LNCaP clone FGC (cell line): ENCODE measurements at places on chromosomes 1 and 21.

DNA sequence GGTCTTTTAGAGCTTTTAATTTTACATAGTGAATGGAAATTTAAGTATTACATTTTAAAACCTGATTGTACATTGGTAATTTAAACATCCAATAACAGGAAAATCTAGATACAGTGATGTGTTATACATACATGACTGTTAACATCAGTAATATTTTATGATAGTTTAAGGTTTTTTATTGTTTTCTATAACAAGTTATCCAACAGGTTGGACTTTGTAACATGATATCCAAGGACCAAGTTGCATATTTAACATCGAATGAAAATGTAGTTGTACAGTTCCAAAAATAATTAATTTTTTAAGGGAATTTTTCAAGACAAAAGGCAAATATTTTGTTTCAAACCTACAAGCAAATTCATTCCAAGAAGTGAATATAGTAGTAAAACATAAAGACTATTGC is 14.3 kb downstream of the GLRX2 start:
- DNase-seq: no peak

DNA sequence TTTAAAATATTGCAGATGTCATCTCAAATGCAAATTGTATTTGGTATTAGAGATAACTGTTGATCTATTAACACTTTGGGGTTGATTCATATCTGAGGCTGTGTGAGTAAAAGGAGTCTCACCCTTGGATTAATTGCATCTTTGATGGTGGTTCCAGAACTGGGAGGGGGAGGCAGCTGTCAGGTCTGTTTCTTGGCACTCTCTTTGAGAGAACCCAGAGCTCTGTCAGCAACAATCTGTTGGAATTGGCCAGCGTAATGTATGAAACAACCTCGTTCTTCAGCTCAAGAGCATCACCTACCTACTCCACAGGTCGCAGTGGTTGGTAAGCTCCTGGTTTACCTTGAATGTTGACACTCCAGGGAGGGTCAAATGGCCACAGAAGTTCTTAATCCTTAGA is 424.1 kb downstream of the CAMTA1 start:
- DNase-seq: no peak

- no peak for DNase-seq
Measured at GRCh38 chr1:79679916-79680315, 673.4 kb upstream of the ADGRL4 start.

DNA sequence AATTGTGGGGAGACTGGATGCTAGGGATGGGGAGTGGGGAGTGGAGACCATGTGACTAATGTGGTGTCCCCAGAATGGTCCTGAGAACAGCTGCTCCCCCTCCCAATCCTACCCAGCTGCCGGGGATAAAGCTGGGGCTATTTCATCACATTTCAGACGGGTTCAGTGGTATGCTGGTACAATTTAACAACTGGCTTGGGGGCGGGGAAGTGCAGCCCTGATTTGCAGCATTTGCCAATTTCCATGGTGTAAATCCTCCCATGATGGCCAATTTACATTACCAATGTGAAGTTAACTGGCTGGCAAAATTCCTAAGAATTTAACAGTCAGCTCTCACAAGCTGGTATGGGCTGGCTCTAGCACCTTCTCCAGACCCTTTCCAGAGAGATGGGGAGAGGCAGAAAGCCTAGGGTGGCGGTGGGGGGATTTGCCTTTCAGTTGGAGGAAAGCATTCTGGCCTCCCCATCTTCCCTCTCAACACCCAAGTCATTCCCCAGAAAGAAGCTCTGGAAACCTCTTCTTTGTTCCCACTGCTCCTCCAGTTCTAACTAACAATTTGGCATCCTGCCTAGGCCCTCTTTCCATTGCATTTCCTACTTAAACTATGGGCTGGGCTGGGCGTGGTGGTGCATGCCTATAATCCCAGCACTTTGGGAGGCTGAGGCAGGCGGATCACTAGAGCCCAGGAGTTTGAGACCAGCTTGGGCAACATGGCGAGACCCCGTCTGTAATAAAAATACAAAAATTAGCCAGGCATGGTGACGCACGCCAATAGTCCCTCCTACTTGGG is 11.3 kb upstream of the ADGRB2 start:
- no peak for DNase-seq

- no peak for DNase-seq
Measured at GRCh38 chr21:20994790-20995189, 3.4 kb upstream of the NCAM2 start.

DNA sequence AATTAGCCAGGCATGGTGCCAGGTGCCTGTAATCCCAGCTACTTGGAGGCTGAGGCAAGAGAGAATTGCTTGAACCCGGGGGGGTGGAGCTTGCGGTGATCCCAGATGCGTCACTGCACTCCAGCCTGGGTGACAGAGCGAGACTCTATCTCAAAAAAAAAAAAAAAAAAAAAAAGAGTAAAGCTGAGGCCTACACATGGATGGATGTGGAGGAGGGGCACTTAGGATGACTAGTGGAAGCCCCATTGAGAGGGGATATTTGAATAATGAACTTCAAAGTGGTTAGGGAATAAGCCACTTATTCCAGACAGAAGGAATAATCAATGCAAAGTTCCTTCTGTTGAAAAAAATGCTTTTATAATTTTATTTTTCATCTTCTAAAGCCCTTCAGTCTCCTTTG is 51.4 kb downstream of the PTBP2 start:
- no peak for DNase-seq

GRCh38 chr1:184194236-184194635 is 142.7 kb downstream of the TSEN15 start:
- DNase-seq: no peak

DNA sequence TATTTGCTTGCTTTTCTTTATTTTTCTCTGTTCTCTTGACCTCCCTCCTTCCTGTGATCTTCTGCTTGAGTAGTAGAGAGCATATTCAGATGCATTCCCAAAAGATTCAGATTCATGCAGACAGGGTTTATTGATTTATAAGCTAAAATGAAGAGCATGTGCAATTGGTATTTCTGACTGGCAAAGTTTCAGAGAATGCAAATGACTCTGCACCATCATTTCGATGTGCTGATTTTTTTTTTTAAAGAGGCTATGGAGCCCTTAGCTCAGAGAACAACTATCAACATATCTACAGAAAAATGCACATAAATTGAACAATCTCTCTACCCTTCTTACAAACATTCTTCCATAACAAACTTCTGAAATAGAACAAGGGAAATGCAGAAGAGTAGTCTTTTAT is 312.0 kb downstream of the VAV3 start:
- DNase-seq: no peak

DNA sequence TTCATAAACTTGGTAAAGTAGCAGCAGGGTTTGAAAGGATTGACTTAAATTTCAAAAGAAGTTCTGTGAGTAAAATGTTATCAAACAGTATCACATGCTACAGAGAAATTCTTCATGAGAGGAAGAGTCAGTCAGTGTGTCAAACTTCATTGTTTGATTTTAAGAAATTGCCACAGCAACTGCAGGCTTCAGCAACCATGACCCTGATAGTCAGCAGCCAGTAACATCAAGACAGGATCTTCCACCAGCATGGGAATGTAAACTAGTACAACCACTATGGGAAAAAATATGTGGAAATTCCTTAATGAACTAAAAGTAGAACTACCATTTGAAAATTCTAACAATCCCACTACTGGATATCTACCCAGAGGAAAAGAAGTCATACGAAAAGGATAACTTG is 11.5 kb downstream of the MAEL start:
- no peak for DNase-seq

GRCh38 chr1:151288502-151288901 is 6.4 kb downstream of the ZNF687 start:
- no peak for DNase-seq

GRCh38 chr1:236552901-236553300 is 29.1 kb downstream of the LGALS8 start:
- no peak for DNase-seq

DNA sequence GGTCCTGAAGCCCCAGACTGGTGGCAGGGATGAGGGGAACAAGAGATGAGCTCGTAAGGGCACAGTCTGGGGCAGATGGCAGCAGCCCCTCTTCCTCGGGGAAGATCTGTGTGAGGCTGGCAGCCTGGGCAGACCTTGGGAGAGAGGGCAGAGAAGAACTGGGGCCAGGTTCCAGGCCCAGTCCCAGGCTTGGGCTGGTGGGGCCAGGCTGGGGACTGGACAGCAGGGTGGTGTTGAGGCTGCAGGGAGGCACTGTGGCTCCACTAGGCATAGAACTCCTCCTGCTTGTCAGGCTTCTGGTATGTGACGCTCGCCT is 35.7 kb downstream of the SDC3 start:
- no peak for DNase-seq

GRCh38 chr1:145695821-145696629 is 11.1 kb downstream of the PDZK1 start:
- DNase-seq: no peak

DNA sequence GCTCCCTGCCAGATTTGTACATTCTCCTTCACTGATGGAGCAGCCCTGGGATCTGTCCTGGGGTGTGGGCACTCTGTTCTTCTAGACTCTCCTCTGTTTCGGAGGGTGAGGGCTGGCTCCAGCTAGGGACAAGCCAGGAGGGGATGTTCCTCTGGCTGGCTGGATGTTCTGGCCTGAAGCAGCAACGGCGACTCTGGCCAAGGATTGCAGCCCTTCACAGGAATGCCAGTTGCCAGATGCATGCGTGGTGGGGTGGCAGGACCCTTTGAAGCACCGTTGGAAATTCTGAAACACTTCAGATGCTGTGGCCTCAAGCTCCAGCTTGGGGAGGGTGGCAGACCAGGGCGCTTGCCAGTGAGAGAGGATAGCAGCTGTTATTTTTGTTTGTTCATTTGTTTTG is 210.9 kb downstream of the TRABD2B start:
- no peak for DNase-seq

GRCh38 chr21:42455196-42455595 is 40.8 kb downstream of the RSPH1 start:
- no peak for DNase-seq
